ENCODE measurements at places on chromosomes 1 and 21.

DNA sequence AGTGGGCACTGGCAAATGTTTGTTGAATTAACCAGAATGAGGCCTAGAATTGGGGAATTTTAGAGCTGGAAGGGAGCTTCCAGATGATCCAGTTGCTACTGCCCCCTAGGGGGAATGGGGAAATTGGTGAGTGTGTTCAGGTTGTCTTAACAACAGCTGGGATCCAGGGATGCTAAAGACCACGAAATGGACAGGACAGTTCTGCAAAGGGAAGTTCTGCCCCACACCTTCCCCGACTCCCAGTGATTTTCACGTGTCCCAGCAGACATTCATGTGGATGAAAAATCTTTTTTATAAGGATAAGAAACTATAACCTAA is 33.9 kb downstream of the TRIM62 start:
- no peak for DNase-seq

DNA sequence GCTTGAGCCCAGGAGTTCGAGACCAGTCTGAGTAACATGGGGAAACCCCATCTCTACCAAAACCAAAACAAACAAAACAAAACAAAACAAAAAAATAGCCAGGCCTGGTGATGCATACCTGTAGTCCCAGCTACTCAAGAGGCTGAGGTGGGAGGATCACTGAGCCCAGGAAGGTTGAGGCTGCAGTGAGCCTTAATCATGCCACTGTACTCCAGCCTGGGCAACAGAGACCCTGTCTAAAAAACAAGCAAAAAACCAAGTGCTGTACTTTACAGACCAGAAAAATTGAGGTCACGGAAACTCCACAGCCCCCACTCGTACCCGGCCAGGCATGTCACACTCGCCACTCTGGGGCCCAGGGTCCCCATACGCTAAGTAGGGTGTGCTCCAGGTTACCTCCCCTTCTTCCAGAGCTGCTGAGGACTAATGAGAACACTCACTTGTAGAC is 22.9 kb downstream of the ATP2B4 start:
- DNase-seq = no peak

DNA sequence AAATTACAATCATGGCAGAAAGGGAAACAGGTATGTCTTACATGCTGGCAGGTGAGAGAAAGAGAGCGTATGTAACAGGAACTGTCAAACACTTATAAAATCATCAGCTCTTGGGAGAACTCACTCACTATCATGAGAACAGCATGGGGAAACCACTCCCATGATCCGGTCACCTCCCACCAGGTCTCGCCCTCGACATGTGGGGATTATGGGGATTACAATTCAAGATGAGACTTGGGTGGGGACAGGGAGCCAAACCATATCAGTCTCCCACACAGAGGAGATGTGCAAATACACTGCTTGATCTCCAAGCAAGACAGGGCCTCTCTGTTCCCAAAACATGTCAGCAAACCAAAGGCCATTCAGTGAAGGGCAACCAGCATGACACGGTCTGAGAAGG is 27.4 kb downstream of the LMX1A start:
- no peak for DNase-seq

DNA sequence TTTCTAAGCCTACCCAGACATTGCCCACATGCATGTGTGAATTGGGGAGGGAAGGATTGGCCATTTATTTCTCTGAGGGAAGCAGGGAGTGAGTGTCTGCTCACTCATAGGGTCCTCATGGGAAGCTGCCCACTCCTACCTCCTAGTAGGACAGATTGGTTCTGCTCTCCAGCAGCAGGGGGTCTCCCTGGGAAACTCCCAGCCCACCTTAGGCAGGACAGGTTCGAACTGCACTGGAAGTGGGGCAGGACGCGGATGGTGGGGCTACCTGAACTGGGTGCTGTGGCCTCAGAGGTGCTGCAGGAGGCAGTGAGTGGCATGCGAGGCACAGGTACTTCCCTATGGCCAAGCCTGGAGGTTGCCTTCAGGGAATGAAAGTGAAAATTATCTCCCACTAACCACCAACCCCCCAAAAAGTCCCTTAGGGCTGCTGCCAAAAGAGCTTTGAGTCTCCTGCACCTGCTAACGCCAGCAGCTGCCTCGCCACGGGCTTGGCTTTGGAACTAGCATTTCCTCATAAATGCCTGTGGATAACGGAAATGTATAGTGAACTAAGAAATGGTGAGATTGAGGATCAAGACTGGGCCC is 157.0 kb upstream of the COA6 start:
- no peak for DNase-seq

- DNase-seq = no peak
These were observed 11.5 kb downstream of the CD58 start for GRCh38 chr1:116559304-116559761.

DNA sequence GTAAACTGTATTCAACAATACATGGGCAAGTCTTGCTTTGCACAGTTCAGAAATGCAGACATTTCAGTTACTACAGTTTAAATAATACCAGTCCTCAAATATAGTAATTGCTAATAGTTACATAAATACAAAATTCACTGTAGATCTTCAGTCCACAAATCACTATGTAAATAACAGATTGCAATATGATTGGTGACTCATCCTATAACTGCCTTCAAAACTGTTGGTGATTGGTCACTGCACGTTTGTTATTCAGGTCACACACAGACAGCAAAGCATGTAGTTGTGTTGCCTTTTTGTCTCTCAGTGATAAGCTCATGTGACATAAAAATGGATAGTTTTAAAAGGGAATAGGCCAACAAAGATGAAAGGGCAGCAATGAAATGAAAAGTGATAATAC is 186.5 kb upstream of the CTTNBP2NL start:
- no peak for DNase-seq

- DNase-seq = no peak
These were observed 351.9 kb downstream of the FAM72C start for GRCh38 chr1:143619851-143620250.

DNA sequence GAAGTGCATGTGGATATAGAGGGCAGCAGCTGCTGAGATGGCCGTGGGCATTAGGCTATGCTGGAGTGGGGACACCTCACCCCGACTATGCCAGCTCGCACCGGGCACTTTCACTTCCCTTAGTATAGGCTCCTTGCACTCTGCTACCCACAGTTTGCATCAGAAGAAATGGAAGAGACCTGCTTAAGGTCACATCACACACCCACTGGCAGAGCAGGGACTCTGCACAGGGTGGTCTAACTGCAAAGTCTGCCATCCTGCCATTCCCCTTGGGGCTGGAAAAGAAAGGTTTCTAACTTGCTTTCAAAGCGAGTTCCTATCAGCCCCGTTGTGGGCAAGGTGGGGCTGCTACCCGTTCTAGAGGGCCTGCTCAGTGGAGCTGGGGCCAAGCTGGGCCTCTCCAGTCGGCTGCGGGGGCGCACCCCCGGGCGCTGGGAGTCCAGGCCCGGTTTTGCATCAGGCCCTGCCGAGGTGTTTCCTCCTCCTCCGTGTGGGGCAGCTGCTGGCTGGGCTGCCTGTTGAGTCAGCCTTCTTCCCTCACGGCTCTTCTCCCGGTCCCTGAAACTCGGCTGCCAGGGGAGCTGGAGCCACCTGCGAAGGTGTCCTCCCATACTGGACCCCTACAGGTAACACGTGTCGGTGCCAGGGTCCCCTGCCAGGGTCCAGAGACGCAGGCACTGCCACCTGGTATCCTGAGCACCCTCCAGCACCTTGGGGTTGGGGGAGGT is at the start of gene SYTL1:
Gene SYTL1, plus strand, starts transcription at position 498 of the 728 bp plus-strand sequence. CDS start 3,313 bp downstream, outside the sequence.
- peak; percentile 49 for DNase-seq

- DNase-seq = no peak
These were observed 17.8 kb downstream of the SPOCD1 start for GRCh38 chr1:31798086-31798432.

DNA sequence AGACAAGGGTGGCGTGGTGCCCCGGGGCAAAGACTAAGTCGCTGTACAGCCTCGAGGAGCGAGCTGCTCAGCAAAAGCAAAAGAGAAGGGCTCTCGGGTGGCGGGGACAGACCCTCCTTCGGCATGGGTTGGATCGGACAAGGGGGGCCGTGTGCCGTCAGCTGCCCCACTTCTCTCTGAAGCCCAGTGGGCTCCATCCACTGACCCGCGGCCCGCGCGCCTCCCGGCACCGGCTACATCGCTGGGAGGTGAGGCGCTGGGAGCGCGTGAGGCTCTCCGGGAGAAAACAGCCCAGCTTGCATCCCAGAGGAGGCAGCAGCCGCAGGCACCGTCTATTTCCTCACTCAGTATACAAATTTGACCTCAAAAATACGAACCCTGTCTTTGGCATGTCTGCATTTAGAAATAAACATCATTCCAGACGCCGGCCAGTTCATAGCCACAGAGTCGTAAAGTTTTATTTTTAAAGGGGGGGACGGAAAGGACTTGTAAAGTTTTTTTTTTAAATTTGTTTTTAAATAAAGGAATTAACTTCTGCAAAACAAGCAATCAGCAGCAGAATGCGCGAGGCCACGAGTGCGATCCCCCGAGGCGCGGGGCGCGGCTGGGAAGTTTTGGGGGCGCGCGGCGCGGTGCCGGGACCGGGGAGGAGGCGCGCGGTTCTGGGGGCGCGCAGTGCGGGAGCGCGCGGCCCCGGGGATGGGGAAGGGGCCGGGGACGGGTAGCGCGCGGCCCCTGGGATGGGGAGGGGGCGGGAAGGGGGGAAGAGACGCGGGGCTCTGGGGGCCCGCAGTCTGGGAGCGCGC is 689 bp upstream of the GPR137B start:
- no peak for DNase-seq

DNA sequence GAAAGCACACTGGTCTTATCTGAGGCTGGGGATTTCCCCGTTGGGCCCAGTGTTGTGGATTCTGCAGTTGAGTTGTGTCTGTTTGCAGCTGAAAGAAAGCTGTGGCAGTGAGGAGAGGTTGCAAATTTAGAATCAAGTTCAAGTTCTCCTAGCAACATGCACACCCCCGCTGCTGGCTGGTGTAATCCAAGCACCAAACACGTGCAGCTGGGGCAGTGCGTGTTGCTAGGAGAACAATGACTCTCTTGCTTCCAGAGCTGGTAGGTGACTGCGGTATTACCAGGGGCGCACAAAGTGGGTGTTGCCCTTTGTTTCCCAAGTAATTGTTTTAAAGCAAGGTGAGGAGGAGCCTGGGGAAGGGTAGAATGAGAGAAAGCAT is 91.5 kb downstream of the IER5 start:
- peak; percentile 7 for DNase-seq

DNA sequence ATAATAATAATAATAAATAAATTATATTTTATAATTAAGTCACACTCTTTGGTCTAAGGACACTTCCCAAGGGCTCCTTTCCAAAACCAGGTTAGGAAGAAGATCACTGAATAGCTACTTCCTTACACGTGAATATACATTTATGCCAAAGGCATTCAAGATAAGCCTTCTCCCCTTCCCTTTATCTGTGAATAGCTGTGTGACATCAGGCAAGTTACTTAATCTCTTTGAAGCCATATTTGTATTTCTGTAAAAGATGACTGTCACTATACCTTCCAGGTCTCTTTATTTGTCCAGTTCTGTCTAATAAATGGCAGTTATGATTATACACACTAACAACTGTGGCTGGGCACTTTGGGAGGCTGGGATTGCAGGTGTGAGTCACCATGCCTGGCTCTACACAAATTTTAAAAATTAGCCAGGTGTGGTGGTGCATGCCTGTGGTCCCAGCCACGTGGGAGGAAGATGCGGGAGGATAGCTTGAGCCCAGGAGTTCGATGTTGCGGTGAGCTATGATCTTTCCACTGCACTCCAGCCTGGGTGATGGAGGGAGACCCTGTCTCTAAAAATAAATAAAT is 5.5 kb upstream of the RNF11 start:
- DNase-seq = no peak

DNA sequence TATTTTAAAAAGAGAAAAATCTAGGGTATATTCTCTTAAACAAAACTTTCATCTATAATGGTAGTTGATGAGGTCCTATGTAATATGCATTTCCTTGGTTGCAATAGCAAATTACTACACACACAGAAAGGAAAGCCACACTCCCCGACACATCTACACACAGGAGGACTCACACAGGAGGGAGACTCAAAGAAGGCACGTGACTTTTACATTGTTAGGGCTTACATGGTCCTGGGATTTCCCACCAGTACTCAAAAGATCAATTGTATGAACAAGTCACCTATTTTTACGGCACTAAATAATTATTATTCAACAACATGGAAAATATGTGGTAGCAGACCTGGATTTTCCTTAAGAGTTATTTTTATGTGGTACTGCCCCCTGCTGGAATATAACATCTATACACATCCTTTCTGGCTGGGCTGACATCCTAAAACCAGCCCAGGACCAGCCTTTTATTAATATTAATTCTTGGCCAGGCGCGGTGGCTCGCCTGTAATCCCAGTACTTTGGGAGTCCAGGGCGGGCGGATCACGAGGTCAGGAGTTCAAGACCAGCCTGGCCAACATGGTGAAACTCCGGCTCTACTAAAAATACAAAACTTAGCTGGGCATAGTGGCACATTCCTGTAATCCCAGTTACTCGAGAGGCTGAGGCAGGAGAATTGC is 33.9 kb upstream of the LGALS8 start:
- no peak for DNase-seq

DNA sequence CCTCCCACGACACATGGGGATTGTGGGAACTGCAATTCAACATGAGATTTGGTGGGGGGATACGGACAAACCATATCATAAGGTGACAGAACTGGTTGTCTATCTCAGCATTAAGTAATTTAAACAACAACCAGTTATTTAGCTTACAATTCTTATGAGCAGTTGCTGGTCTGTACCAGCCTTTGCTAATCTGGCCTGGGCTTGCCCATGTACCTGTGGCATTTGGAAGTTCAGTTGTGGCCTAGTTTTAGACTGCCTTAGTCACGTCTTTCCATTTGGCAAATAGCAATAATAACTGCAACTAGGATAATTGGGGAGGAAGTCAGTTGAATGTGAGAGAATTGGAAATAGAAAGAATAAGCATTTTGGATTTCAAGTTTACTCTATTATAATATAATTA is 441.8 kb upstream of the CXADR start:
- DNase-seq = no peak

DNA sequence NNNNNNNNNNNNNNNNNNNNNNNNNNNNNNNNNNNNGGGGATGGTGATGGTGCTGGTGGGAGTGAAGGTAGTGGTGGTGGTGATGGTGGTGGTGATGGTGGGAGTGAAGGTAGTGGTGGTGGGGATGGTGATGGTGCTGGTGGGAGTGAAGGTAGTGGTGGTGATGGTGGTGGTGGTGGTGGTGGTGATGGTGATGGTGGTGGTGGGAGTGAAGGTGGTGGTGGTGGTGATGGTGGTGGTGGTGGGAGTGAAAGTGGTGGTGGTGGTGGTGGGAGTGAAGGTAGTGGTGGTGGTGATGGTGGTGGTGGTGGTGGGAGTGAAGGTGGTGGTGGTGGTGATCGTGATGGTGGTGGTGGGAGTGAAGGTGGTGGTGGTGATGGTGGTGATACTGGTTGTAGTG is 93.6 kb downstream of the CRYAA start:
- no peak for DNase-seq

Data from fibroblast of skin of left quadriceps (primary cell).